CD4-positive, alpha-beta T cell treated with Interleukin-2 at 100 ng/mL for 4 hours (primary cell): ENCODE measurements at places on chromosomes 5 and 9.

GRCh38 chr9:91840469-91840868, 109.6 kb downstream of the ROR2 start:
- DNase-seq, result no peak

DNA sequence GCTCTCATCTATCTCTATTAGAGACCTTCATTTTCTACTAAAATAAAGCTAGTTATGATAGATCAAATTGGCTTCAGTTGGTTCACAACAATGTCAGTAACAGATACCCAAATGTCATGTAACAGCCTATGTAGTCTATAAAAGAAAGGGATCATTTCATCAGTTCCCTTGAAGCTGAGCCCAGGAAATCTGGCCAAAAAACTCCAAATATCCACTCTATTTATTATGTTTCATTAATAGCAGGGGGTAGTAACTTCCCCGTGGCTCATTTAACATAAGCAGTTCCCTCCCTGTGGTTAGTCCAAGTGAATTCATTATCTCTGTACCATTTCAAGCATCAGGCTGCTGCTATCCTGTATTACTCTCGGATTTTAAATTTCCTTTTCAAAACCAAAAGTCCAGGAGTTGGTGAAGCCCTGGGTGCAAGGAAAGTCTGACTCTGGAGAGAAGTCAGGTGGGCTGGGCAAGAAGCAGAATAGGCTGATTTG, 66.0 kb downstream of the SH3PXD2B start:
- DNase-seq, result no peak

DNA sequence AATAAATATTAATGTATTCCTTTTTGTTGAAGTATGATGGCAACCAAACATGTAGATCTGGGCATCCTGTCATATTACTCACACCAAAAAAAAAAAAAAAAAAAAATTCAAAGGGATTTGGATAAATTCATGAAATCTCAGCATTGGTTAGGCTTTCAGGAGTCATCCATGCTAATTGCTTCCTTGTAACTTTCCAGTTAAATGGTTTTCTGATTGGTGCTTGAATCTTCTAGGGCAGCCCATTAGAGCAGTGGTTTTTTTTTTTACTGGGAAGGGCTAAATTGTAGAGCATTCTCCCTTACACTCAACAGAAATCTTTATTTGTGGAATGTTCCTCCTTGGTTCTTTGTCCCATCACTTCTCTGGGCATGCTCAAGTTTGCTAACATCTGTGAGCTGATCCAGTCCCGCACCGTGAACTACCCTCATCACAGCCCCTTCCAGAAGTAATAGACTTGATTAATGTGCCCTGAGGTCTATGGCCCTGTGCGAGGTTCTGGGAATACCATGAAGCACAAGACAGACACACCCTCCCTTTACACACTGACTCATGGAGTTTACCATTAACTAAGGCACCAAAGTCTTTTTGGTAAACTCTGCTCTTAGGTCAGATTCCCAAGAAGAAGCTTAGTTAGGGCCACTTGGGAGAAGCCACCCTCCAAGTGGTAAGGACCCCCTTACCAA, 56.0 kb downstream of the RGS3 start:
- DNase-seq, result peak; percentile 20

DNA sequence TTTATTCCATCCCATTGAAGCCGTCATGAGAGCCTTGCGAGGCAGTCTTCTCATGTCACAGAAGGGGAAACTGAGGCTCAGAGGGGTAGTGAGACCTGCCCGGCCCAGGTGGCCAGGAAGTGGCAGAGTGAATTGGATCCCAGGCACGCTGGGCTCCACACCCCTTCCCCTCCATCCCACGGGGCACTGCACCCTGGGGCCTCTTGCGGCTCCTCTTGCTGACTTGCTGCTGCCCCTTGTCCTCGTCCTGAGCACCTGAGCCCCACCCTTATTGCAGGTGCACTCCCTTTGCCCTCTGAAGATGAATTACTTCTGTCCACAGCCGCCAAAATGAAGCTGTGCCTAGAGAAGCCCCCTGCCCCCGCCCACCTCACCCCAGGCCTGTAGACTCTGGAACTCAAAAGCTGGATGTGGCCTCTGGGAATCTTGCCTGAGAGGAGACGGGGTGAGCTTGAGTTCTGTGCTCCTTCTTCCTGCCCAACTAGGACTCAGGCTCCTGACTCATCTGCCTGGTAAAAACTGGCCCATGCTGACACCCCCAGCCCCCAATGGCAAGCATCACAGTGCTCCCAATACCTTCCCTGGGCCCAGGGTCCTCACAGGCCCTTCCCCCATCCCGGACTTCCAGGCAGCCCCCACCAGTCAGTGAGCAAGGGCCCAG, 6.4 kb downstream of the NEURL1B start:
- no peak for DNase-seq

- no peak for DNase-seq
Measured at GRCh38 chr9:72251589-72251988, 102.3 kb downstream of the GDA start.

DNA sequence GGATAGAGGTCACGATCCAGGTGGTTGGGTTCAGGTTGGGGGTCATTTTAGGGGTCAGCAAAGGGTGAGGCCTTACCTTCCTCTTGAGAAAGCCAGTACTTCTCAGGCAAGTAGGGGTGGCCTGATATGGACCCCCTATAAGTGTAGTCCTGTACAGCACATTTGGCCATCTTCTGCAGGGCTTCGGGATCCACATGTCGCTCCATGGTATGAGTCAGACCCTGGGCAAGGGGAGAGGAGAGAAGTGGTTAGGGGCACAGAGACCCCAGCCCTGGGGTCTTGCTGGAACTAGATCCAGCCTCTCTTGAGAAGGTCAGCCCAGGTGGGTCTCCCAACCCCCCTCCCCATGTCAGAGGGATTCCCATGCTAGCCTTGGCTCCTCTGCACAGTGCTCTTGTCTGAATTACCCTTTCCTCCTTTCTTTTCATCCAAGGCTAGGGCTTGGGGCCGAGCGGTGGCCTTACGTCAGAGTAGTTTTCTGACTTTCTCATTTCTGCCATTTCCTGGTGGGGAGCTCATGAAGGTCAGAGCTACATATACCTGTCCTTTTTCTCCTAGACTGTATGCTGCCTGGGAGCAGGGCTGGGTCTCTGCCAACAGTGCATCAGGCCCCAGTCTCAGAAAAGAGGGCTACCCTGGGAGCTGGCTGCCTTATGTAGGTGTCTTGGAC, 9.0 kb upstream of the MYORG start:
- no peak for DNase-seq

GRCh38 chr9:109113892-109114609, 5.7 kb downstream of the TMEM245 start:
- no peak for DNase-seq

DNA sequence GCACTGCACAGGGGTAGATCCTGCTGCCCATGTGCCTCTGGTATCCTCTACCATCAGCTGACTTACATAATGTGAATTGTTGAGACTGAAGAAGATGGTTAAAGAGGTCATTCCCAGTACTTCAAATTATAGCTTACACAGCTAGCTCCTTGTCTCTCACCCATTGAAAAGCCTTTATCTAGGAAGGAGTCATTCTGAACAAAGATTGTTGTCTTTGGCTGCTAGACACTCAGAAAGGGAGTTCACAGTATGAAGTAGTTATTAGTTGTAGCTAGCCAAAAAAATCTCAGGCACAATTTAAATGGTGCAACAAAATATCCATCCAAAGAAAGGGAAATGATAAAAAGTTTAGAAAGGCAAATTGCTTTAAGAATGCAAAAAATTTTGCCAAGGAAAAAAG, 102.0 kb upstream of the NREP start:
- no peak for DNase-seq

GRCh38 chr9:115191667-115192066, 73.7 kb upstream of the TNC start:
- no peak for DNase-seq

DNA sequence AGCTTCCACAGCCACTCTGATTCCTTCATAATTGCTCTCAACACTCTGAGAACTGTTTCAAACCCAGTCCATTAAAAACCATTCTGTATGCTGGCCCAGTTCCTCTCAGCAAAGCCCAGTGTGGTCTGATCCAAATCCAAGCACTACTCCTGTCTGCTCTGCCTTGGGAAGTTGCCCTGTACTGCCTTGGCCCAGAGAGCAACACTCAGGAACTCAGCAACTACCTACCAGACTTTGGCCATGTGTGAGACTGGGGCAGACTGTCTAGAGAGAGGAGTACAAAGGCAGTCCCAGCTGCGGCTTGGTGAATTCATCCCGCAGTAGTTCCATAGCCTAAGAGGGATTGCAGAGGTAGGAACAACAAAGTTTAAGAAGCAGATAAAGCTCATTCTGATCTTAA, 214.4 kb downstream of the MCTP1 start:
- no peak for DNase-seq

GRCh38 chr5:95110118-95110517, 174.8 kb downstream of the MCTP1 start:
- DNase-seq, result no peak

- DNase-seq, result peak; percentile 45
Measured at GRCh38 chr5:67181648-67182221, 14.9 kb downstream of the CD180 start.

- no peak for DNase-seq
Measured at GRCh38 chr5:111226556-111226955, 2.4 kb downstream of the CAMK4 start.

GRCh38 chr5:101605700-101606099, 690.4 kb downstream of the SLCO4C1 start:
- DNase-seq, result no peak

DNA sequence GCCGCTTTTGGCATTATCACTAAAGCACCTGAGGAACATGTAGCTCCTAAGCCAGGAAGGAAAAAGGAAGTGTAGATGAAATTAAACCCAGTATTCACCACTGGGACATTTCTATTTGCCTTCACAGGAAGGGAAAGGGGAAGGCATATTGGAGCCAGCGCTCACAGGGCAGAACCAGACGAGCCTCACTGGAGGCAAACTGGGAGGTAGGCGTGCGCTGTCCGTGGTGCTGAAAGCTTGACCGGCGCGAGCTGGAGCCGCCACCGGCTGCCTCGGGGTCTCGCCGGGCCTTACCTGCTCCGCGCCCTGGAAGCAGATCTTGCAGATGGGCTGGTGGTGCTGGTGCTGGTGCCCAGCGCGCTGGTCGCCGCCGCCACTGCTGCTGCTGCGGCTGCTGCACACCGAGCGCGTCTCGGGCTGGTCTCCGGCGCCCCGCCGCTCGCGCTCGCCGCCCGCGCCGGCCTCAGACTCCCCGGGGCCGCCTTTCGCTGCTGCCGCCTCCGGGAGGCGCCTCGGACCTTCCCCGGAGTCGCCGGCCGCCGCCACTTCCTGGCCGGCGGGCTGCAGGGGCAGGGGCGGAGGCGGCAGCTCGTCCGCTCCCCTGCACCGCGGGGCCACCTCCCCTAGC, 732 bp downstream of the MARCHF11 start:
- DNase-seq, result no peak

DNA sequence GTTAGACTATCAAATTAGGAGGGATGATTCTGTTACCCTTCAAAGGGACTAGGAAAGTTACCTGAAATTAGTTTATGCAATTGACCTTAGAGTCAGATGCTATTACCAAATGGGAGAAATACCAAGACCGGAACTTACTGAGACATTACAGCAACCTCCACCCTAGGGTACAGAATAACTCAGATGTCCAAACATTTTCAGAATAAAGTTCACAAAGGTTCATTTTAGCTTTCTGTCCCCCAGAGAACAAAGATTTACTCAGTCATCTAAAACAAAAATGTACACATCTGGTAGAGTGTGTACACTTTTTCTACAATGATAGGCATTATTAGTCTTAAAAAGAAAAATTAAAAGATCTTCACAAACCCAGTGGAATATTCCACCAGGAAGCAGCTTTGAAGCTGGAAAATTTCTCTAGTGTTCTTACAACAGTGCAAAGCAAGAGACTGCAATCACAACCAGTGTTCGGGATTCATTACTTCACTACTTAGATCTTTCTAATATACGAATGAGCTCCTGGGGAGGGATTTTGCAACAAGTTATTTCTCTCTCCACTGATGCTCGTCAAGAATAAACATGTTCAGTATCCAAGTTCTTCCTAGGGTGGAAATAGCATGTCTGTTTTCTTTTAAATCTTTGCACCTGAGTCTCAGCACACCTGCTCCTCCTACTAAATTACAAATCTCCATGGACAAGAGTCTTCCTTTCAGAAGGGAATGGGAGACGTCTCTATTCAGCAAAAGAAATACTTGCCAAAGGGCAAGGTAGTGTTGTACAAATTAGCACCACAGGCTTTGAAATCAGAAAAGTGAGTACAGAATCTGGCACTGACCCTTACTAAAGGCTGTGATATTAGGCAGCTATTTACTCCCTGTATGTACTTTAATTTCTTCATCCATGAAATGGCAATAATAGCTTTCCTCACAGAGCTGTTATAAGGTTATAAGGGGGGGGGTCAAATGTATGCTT, 8.8 kb downstream of the ETF1 start:
- DNase-seq, result no peak

GRCh38 chr9:100372648-100373047, 19.9 kb upstream of the TEX10 start:
- no peak for DNase-seq

- DNase-seq, result no peak
Measured at GRCh38 chr5:98872674-98873073, 56.1 kb downstream of the CHD1 start.

GRCh38 chr5:59685793-59686192, 207.7 kb downstream of the PDE4D start:
- no peak for DNase-seq

DNA sequence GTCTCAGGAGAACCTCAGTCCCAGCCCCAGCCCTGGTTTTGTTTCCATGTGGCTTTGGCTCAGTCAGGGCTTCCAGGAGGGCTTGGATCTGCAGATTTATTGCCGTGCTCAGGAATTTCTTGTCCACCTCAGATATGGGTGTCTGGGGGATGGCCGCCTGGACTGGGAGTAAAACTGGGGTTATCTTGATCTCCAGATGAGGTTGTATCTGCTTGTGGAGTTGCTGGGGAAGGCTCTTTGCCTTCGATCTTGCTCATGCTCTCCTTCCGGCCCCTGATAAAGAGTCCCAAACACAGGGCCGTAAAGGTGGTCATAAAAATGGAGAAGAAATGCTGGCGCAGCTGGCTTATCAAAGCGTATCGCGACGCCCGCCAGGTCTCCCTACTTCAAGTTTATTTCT, 17.8 kb upstream of the PITX1 start:
- DNase-seq, result no peak

DNA sequence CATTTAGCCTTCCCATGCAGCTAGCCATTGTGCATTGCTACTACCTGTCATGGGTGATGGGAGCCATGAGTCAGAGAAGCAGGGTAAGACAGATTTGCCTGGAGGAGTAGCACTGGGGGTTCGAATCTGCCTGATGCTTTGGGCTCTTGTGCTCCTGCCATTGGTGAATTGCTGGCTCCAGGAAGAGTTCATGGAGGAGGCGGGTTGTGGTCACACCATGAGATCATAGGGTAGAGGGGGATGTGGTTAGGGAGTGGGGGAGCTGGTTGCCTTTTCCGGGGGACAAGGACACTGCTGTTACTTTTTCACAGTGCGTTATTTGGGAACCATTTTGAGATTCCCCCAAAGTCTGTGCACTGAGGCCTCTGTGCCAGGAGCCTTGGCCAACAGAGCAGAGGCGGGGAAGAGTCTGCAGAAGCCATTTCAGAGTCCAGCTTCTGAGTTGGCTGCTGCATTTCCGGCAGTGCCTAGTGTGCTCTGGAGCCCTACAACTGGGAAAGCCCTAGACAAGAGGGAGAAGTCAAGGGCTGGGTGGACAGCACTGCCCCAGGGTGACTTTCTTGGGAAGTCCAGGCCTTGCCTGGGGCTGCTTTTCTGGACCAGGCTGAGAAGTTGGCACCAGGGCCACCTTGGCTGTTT, 6.2 kb downstream of the ANGPTL2 start:
- DNase-seq, result no peak
